Neural progenitor cell (in vitro differentiated cells): ENCODE measurements at places on chromosomes 5 and 9.

- no peak for DNase-seq
Observed at GRCh38 chr5:61701877-61702602, 370.0 kb downstream of the ZSWIM6 start.

DNA sequence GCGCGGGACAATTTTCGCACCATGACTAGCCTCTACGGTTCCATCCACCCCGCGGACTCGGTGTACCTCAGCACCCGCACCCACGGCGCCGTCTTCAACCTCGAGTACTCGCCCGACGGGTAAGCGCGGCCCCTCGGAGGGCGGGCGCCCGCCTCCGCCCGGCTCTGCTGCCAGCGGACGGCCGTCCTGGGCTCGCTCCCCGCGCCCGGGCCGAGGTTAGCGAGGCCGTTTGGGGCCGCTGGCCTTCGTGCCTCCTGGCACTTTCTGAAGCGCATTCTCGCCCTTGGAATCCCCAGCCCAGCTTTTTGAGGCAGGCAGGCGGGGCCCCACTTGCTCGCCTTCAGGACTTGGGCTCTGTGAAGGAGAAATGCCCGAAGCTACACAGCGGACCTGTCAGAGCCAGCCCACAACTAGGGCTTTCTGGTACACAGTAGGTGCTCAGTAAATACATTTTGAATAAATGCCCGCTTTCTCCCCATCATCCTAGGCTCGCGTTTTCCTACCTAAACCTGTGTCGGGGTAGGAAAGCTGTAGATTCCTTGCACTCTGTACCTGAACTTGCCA lies 772 bp downstream of the DCAF10 start:
- DNase-seq: peak; percentile 65

DNA sequence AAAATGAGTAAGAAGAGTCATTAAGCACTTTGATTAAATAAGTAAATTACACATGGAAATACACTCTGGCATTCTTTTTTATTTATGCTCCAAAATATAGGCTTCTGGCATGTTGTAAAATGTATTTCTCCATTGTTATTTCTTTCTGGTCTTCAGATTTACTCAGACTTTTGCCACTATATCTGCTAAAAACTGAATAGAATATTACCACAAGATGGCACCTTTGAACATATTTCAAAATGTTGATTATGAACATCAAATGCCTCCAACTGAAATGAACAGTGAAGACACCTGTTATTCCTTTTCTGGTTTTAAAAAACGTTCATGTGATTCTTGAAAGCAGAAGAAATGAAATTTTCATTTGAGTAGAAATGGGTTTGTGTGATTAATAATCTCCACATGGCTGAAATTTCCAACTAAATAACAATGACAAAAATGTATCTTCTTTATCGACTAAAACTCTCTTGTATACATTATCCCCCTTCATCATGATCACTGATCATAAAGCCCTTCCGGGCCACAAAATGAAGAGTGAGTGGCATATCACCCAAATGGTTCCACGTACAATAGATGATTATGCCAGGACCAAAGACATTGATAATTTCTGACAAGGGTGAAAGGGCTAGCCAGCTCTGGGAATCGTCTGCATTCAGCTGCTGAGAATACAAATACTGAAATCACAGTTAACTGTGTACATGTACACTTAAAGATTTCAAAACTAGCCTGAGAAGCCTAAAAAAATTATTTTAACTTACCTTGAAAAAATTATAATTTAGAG lies 23.8 kb downstream of the TYRP1 start:
- no peak for DNase-seq

- no peak for DNase-seq
Observed at GRCh38 chr5:172131690-172132089, 56.3 kb downstream of the STK10 start.

DNA sequence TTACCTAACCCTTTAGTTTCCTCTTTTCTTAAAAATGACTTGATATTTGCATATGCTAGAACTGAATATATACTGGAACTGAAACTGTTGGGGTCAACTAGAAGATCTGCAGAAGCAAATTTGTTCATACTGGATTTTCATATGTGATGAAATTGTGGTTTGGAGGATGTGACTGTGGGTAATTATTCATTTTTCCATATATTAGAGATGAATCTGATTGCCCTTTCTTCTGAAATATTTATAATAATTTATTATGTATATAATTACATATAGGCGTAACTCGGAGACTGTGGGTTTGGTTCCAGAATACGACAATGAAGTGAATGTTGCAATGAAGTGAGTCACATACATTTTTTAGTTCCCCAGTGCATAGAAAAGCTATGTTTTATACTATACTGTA lies 149.1 kb downstream of the ATP10B start:
- no peak for DNase-seq

- no peak for DNase-seq
Observed at GRCh38 chr9:109110329-109111021, 9.3 kb downstream of the TMEM245 start.

DNA sequence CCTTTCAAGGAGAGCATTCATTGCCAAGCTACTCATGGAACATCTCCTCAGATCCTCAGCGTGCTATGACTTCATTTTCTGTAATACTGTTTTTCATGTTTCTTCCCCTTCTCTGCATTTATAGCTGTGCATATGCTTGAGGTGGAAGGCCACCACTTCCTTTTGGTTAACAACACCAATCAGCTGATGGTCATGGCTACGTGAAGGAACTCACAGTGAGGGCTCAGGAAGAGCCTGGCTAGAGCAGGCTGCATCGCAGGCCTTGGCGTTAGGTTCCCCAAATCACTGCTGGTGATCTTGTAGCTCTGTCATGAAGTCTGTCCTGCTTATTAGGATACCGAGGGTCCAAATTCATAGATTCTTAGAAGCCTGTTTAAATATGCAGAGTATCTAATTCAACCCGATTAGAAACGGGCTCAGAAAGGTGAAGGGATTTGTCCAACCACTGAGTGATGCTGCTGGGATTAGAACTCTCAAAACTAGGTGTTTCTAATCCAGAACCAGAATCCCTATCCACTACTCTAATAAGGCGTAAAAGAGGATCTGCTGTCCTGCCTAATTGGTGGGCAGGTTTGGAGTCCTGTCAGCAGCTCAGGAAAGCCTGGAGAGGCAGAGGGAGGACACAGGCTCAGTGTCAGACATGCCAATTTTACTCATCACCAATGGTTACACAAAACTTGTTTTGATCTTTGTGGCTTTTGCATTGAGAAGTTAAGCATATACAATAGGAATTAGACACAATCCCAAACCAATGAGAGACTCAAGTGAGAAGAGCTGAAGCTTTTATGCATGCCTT lies 7.5 kb downstream of the SYK start:
- no peak for DNase-seq

GRCh38 chr9:1619915-1620710 lies 395.0 kb upstream of the SMARCA2 start:
- DNase-seq: no peak

GRCh38 chr9:8738945-8739344 lies 939.4 kb upstream of the DMAC1 start:
- peak; percentile 64 for DNase-seq

- no peak for DNase-seq
Observed at GRCh38 chr5:157779221-157779620, 35.7 kb downstream of the LSM11 start.

GRCh38 chr9:37371565-37372464 lies 50.7 kb upstream of the GRHPR start:
- no peak for DNase-seq

- no peak for DNase-seq
Observed at GRCh38 chr5:179313849-179314521, 31.3 kb downstream of the ADAMTS2 start.

DNA sequence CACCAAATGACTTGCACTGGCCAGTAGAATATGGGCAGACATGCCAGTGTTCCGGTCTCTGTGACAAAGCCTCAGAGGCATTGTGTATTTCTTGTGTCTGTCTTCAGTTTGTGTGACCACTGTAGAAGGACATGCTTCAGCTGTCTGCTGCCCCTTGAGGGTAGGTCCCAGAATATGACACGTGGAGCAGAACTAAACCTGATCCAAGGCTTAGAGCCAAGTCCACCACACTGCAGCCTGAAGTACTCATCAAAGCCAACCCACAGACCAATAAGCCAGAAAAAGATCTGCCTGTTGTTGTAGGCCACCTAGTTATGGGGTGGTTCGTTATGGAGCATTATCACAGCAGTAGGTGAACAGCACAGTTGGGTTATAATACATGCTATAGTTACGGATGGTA lies 468.9 kb downstream of the PSAT1 start:
- DNase-seq: no peak

DNA sequence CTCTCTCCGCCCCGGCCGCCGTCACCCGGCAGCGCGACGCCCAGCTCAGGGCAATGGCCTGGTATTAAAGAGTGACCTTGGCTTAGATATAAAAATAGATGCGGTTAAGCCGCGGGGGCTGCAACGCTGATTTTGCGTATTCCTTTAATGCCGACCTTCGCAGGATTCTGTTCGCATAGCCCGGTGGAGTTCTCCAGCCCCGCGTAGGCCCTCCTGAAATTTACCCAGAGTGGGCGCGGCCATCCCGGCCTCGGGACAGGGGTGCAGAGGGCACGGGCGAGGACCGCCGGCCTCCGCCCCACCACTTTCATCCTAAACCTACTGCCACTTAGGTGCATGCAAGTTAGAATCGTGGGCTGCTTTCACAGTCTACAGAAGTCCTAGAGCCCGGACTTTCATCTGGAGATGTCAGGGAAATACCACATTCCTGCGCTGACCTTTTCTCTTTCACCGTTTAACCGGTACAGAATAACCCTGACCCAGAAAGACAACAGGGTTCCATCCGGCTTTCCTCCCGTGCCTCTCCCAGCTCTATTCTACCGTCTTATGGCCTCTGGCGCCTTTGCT lies 492 bp upstream of the FAM169A start:
- DNase-seq: peak; percentile 70

DNA sequence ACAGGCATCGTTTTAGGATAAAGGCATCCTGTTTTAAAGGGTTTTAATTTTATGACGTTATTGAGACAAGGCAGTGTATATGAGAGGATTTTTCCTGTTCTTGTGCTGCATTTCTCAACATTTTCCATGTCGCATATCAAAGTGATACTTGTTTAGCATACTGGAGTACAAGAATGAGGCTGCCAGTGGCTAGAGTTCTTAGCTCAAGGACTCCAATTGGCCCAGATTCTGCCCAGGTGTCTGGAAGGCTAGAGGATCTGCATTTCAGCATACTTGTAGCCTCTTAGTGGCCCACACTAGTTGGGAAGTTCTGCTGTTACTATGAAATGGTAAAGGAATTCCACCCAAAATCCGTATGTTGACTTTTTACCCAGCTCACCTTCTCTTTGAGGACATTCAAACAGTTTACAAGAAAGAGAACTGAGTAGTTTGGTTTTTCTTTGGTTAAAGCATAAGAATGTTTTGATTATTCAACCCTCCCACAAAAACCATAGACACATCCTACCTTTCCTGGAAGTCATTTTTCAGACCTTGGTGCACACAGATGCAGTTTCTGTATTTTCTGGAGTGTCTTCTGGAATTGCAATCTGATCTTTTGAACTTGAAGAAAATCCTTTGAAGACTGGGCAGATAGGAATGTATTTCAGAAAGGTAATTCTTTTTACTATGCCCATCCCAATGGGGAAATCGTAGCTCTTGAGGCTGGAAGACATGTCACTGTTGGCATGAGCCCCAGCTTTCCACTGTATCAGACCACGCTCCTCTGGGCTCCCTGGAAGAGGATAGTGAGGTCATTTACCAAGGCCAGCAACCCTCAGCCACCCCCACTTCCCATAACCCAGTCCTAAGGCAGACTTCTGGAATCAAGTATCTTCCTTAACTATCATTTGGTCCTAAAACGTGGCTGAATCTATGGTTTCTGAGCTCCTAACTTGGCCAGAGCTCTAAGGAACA lies 11.3 kb downstream of the SLC23A1 start:
- DNase-seq: no peak

- peak; percentile 87 for DNase-seq
Observed at GRCh38 chr5:40904205-40904993, 4.9 kb upstream of the C7 start.

GRCh38 chr5:178112545-178112944 lies 787 bp upstream of the N4BP3 start:
- no peak for DNase-seq

GRCh38 chr9:113641100-113641885 lies 177.8 kb downstream of the RGS3 start:
- no peak for DNase-seq

DNA sequence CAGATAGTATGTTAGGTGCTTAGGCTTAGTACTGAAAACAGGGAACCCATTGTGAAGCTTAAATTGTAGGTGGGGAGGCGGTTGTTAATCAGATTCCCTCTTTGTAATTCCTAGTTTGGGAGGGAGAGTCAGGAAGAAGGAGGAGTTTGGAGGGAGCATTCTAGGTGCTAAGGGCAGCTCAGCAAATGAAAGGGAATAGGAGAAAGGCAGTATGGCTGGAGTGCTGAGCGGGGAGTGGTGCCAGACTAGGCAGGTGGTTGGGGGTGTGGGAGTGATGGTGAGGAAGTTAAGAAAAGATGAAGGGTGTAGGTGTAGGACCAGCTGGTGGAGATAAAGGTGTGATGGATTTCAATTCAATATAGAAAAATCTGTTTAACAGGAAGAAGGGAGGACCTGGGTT lies 11.1 kb upstream of the GARNL3 start:
- DNase-seq: peak; percentile 12

GRCh38 chr5:62499756-62500155 lies 78.9 kb upstream of the LRRC70 start:
- DNase-seq: no peak

- DNase-seq: peak; percentile 81
Observed at GRCh38 chr9:105881654-105882349, 187.5 kb downstream of the TMEM38B start.

DNA sequence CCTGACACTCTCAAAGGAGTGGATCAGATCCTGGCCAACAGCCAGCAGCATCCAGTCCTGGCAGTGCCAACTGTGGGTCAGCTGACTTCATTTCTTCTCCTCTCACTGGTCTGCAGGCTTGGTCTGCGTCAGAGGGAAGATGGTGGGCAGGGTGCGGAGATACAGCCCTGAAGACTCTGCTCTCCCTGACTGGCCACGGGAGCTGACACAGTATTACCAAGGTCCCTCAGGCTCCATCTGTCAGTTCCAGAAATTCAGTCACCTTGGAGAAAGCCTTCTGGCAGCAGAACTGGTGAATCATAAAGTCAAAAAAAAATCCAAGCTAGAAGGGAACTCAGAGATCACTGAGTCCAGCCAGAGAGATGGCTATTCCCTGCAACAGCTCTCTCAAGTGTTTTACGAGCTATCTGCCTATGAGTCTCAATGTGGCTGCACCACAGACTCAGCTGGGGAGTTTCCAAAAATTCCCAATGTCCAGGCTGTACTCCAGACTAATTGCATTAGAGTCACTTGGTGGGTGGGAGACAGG lies 27.9 kb downstream of the C1QTNF2 start:
- no peak for DNase-seq

- DNase-seq: no peak
Observed at GRCh38 chr9:30915451-30915850, 1469.0 kb upstream of the ACO1 start.

DNA sequence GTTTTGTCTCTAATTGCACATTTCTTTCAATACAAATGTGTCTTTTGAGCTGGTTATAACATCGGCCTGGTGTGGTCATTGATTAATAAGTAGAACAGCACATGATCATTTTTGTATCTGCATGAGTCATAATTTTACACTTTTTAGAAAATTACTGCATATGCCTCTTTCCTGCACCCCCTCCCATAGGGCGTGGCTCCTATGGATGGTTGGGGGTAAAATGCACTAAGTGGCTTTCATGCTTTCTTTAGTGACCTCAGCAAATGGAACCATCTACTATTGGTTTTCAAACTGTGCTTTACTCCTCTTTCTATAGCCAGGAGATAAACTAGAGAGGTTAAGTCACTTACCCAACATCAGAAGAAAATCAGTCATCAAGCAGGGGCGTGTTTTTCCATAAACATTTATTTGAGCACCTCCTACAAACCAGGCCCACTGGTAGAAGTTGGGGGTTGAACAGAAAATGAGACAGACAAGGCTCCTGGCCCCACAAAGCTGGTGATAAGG lies 3.8 kb downstream of the ANXA6 start:
- DNase-seq: no peak

GRCh38 chr9:114304416-114305188 lies 18.3 kb upstream of the ORM1 start:
- no peak for DNase-seq
